Heart right ventricle (tissue), 16 donors: ENCODE measurements at places on chromosomes 11 and 22. TPM values are rescaled to one million over a fixed set of nuclear protein-coding genes. Genes with fewer than 3 reads are reported as not detected.

Gene IL10RA
- total RNA-seq: 3.9 TPM

Gene SMIM35
- total RNA-seq: not detected

Gene TMEM86A
- 3.5 TPM for total RNA-seq

- DNase-seq: no peak
Measured at GRCh38 chr22:21761994-21762680, 26.5 kb upstream of the YPEL1 start.

DNA sequence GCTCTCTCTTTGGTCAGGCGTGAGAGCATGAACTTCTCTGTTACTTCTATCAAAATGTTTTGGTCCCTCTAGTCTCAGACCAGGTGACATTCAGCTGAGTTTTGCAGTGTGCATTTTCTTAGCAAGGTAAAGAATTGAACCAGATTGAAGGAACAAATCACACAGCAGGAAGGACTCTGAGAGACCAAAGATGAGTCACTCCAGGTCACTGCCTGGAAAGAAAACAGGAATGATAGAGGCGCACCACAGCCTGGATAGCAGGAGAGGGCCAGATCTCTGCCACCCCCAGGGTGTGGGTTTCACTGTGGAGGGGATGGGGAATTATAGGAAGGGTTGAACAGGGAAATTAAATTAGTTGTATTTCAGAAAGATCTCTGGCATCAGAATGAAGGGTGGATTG lies 788.3 kb downstream of the NTM start:
- no peak for DNase-seq

GRCh38 chr11:57001674-57002401 lies 13.1 kb downstream of the OR5AK2 start:
- no peak for DNase-seq

DNA sequence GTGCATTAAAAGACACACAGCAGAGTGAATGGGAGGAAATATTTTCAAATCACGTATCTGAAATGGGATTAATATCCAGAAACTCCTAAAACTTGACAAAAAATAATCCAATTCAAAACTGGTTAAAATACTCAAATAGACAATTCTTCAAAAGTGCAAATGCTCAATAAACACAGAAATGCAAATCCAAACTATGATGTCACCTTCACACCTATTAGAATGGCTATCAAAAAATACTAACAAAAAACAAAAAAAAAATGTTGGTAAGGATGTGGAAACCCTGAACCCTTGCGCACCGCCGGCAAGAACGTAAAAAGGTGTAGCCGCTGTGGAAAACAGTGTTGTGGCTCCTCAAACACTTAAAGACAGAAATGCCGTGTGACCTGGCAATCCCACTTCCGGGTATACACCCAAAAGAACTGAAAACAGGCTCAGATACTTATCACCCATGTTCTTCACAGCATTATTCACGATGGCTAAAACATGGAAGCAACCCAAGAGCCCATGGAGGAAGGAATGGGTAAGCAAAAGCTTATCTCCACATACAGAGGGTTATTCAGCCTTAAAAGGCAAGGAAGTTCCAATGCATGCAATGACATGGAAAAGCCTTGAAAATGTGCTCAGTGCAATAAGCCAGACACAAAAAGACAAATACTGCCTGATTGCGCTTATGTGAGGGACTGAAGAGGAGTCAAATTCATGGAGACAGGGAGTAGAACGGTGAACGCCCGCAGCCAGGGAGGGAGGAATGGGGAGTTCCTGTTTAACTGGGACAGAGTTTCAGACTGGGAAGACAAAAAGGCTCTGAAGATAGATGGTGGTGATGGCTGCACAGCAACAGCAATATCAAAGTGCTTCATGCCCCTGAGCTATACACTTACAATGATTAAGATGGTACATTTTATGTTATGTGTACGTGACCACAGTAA lies 19.6 kb downstream of the BRD1 start:
- no peak for DNase-seq

DNA sequence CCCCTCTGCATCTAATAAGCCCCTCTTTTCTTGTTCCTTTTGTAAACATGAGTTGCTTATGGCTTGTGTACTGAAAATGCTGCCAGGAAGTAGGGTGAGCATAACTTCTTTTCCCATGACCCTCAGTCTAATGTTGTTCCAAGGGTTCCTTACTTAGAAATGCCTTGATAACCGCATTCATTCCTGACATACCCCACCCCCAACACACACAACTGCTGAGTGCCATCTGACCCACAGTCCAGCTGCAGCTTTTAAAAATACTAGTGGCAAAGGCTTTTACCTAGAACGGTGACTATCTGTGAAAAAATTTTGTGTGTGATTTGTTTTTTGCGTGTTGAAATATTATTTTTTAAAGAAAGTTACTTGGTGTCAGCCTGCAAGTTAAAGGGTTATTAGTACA lies 52.6 kb downstream of the ARHGAP42 start:
- DNase-seq: no peak
